ENCODE measurements at places on chromosomes 11 and 22. TPM values are rescaled to one million over a fixed set of nuclear protein-coding genes. Genes with fewer than 3 reads are reported as not detected.
A peak's percentile ranks its signal among the peaks of the same experiment; 100 is the strongest.

- no peaks in the 10 kb centered on the region for H3K27me3 ChIP-seq
- peaks cover 7% of the 10 kb centered on the region for H3K4me1 ChIP-seq
- H3K4me3 ChIP-seq: no peak overlapping the region
- H3K36me3 ChIP-seq: no peaks in the 10 kb centered on the region
Observed at GRCh38 chr11:117915672-117916235, 13.4 kb downstream of the TMPRSS13 start.

- no peak for DNase-seq
- H3K27me3 ChIP-seq: no peaks in the 10 kb centered on the region
- no peak overlapping the region for H3K4me3 ChIP-seq
- no peaks in the 10 kb centered on the region for H3K4me1 ChIP-seq
Observed at GRCh38 chr11:27976262-27976661, 131.7 kb downstream of the KIF18A start.

DNA sequence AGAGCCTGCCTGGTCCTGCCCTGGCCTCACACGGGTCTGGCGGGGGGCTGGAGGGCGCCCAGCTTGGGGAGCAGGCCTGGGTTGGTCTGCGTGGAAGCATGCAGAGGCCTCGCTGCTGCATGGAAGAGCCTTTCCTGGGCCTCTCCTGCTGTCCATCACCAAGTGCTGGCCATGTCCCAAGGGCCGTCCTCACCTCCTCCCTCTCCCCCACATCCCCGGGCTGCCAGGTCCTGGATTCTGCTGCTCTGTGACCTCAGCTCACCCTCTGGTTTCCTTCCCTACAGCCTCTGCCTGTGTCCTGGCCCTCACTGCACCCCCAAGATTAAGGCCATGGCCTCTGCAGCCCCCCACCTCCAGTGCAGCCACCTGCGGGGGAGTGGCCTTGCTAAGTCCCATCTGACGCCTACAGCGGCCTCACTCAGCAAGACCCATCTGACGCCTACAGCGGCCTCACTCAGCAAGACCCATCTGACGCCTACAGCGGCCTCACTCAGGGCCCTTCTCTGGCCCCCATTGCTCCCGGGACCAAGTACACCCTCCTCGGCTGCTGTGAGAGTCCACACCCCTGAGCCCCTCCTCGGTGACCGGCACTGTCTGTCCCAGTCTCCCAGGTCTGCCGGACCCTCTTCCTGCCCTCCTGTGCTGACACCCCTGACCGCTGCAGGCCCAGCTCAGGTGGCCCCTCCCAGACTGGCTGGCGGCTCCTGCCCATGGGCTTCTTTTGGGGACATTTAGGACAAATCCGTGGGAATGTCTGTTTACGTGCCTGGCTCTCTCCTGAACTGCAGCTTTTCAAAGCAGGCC lies 119.5 kb upstream of the B3GAT1 start:
- H3K36me3 ChIP-seq: no peaks in the 10 kb centered on the region
- DNase-seq: no peak
- peaks cover 2% of the 10 kb centered on the region for H3K4me1 ChIP-seq
- H3K27ac ChIP-seq: no peak overlapping the region
- H3K27me3 ChIP-seq: peaks cover 5% of the 10 kb centered on the region

DNA sequence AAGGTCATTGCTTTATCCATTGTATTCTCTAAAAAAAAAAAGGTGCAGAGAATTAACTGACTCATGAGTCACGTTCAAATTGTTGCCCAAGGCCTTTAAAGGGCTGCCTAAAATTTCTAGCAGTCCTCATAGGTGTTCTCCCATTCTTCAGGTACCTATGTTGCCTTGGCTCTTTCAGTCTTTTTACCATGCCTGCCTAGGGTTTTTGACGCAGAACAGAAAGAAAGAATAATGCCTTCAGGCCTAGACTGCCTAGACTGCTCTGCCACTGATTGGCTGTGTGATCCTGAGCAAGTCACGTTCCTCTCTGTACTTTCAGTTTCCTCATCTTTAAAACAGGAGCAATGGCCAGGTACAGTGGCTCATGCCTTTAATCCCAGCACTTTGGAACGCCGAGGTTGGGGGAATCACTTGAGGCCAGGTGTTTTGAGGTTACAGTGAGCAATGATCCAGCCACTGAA lies 21.5 kb downstream of the CTSC start:
- no peak overlapping the region for H3K4me3 ChIP-seq
- peaks cover 33% of the 10 kb centered on the region for H3K36me3 ChIP-seq
- no peaks in the 10 kb centered on the region for H3K27me3 ChIP-seq

- no peaks in the 10 kb centered on the region for H3K27me3 ChIP-seq
- peak; percentile 17 for DNase-seq
- no peak overlapping the region for H3K27ac ChIP-seq
- H3K36me3 ChIP-seq: no peaks in the 10 kb centered on the region
- no peak overlapping the region for H3K4me3 ChIP-seq
- no peaks in the 10 kb centered on the region for H3K4me1 ChIP-seq
Observed at GRCh38 chr11:26649884-26650283, 72.0 kb downstream of the SLC5A12 start.

DNA sequence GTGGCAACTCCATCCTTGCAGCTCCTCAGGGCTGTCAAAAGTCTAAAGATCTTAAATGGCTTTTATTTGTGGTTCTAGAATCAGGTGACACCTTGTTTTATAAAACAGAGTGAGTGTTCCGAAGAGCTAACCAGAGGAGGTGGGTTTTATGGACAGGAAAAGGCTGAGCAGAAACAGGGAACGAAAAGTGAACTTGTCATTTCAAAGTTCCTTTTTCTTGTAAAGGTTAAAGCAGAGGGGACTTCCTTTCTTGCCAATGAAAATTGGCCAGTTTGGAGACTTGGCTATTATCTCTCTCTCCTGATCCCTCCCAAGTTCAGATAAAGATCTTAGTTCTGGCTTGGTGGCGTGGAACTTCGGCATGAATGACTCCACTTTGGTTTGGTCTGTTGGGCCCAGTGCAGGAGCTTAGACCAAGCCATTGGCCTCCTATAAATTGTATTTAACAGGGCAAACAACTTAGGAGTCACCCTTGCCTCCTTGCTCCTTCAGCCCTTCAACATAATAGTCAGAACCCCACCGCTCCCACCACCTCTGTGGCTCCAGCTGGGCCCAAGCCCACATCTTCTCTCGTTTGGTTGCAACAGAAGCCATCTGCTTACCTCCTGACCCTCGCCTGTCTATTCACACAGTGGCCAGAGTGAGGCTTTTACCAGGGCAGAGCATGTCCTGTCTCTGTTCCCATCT lies 102.4 kb upstream of the THY1 start:
- no peaks in the 10 kb centered on the region for H3K36me3 ChIP-seq
- no peak for DNase-seq
- H3K4me1 ChIP-seq: no peaks in the 10 kb centered on the region
- H3K27ac ChIP-seq: no peak overlapping the region
- no peak overlapping the region for H3K4me3 ChIP-seq

DNA sequence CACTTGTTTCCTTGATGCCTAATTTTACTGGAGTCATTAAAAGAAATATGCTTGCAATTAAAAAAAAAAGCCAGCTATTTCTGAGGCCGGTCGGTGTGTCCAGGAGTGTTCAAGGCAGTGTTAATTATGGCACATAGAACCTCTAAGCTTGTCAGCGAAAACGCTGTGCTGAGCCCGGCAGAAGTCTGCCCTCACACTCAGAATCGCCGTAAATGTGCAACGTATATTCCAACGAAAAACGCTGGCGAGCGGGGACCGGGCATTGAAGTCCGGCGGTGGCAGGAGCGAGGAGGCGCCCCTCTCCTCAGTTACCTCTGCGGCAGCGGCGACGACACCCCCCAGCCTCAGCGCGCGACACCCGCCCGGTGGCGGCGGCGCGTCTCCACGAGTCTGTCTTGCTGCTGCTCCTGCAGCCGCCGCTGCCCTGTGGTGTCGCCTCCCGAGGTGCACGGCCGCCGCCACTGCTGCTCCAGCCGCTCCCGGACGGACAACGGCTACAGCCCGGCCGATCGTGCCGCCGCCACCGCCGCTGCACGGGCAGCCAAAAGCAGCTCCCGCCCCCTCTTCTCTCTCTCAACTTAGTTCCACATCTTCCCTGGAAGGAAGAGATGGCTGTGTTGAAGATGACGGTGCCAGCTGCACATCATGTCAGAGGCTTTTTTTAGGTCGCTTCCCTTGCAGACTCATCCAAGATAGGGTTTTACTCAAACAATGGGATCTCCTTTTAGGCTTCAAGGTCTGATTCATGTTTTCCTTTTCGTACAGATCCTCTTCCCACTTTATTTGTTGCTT lies 56.0 kb downstream of the JAM3 start:
- peak; percentile 28 for DNase-seq
- peaks cover 13% of the 10 kb centered on the region for H3K36me3 ChIP-seq
- H3K27me3 ChIP-seq: peaks cover 38% of the 10 kb centered on the region
- H3K4me1 ChIP-seq: peaks cover 20% of the 10 kb centered on the region
- H3K4me3 ChIP-seq: no peak overlapping the region
- H3K27ac ChIP-seq: no peak overlapping the region

DNA sequence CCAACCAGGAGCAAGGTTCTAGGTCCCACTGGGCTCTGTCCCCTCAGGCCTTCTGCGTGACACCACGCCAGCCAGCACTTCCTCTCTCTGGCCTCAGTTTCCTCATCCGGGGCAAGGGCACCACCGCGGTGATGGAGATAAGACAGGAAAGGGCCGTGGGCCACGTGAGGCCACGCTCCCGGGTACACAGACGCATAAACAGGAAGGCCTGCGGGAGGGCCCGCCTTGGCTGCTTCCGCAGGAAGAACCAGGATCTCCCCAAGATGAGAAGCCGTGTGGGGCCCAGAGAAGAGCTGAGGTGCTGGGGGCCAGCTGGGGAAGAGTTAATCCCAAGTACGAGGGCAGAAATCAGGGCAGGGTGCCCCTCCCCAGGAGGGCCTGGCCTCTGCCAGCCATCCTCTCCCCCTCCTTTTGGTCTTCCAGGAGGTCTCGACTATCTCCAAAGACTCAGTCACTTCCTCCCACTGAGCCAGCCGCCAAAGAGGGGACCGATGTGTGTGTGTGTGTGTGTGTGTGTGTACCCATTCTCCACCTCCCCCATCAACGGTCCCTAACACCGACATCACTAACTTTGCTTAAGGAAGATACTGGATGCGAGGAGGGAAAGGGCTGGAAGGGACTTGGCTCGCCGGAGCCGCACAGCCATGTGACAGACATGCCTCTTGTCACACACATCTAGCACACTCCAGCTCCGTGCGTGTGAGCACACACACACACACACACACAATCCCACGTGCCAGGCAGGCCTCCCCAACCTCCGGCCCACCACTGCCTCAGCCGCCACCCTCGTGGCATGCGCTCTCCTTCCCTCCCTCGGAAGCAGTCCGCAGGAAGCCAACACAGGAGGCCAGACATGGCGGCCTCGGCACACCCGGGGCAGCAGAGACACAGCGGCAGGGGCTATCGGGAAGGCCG lies 1.4 kb downstream of the MFNG start:
- peaks cover 55% of the 10 kb centered on the region for H3K4me1 ChIP-seq
- H3K27me3 ChIP-seq: no peaks in the 10 kb centered on the region
- peaks cover 38% of the 10 kb centered on the region for H3K36me3 ChIP-seq
- peak overlapping the region; percentile 89 for H3K4me3 ChIP-seq
- peak; percentile 84 for DNase-seq

PLAAT5 gene
- total RNA-seq: not detected

UCP2 gene
- 180 TPM for total RNA-seq

KCNJ11 gene
- total RNA-seq: 0.74 TPM

TBX1 gene
- not detected for total RNA-seq

OR8D4 gene
- total RNA-seq: not detected
